ENCODE measurements at places on chromosomes 1 and 21.

- no peak for DNase-seq
Observed at GRCh38 chr1:159561497-159561896, 25.7 kb upstream of the OR10J5 start.

- DNase-seq: no peak
Observed at GRCh38 chr1:225666495-225666894, 13.6 kb upstream of the ENAH start.

- no peak for DNase-seq
Observed at GRCh38 chr1:229204921-229205777, 65.8 kb upstream of the RAB4A start.

DNA sequence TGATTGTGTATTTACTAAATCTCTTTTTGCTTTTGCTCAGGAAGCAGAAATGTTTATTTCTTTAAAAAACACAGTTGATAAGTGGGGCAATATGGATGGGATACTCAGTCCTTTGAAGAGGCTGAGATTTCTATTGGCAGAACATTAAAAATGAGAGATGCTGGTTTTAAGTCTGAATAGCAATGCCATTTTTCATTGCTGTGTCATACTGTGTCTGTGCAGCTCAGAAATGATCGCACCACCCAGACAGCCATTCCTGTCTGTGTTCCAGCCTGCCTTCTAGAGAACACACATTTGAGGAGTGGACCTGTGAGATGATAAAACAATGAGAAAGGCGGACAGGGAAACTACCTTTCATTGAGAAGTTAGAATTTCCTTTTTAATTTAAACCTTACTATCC lies 231.2 kb upstream of the USP24 start:
- DNase-seq: no peak

- peak; percentile 27 for DNase-seq
Observed at GRCh38 chr1:47231301-47232186, 481 bp downstream of the TAL1 start.

- no peak for DNase-seq
Observed at GRCh38 chr21:36688324-36688723, 10.6 kb upstream of the SIM2 start.

DNA sequence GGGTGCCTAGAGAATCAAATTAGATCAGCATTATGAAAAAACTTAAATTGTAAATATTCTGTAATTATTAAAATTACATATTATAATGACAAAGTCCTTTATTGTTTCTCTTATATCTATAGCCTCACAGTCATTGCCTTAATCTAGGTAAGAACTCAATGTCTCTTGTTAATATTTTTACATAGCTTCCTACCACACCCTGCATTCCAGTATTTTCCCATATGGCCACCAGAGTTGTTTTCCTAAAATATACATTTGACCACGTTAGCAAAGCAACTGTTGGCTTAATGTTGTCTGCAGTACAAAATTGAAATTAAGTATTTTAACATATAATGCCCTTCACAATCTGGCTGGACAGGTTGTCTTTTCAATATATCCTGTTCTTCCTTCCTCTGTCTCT lies 230.3 kb downstream of the DNAH14 start:
- DNase-seq: no peak

- no peak for DNase-seq
Observed at GRCh38 chr1:209727785-209728184, 23.1 kb downstream of the HSD11B1 start.

- no peak for DNase-seq
Observed at GRCh38 chr1:172622541-172622940, 36.4 kb upstream of the FASLG start.

GRCh38 chr1:193658691-193659090 lies 472.3 kb upstream of the B3GALT2 start:
- no peak for DNase-seq

GRCh38 chr1:246081856-246082668 lies 425.0 kb downstream of the SMYD3 start:
- DNase-seq: no peak

DNA sequence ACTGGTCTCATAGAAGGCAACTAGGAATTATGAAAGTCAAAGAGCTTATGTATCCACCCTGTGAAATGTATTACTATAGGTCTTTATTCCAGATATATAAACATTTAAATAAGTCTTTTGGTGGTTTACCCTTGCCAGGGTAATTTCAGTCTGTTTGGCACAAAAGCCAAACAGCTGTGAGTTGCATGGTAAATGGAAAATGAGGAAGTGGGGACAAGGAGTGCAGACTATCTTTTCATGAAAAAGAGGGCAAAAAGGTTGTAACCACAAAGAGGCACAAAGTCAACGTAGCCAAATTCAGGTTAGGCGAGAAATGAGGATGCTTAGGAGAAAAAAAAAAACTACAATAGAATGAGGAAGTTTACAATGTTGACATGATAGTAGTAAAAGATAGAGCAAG lies 492.3 kb upstream of the PRMT6 start:
- DNase-seq: no peak

GRCh38 chr1:209038316-209038715 lies 545.2 kb upstream of the CAMK1G start:
- DNase-seq: peak; percentile 42

DNA sequence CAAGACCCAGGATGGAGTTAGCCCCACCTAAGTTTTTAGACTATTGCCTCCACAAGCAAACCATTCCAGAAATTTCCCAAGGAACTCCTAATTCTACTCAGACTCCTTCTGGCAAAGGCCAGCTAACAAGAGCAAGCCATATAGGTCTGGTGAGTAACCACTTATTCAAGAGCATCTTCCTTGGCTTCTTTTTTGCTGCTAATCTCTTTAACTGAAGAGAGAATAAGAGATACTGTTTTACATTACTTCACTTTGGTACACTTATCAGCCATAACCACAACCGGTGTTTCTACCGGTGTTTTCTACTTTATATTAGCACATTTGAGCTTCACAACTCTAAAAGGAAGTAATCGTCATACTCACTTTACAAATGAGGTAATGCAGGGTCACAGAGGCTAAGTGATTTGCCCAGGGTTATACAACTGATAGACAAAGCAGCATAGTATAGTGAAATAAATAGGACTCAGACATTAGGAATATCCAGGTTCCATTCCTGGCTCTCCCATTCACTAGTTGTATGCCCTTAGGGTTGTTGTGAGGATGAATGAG lies 1.7 kb upstream of the EPS15 start:
- DNase-seq: no peak

GRCh38 chr1:10744654-10745238 lies 51.7 kb downstream of the CASZ1 start:
- DNase-seq: no peak

- DNase-seq: no peak
Observed at GRCh38 chr21:36701756-36702621, 3.1 kb downstream of the SIM2 start.

DNA sequence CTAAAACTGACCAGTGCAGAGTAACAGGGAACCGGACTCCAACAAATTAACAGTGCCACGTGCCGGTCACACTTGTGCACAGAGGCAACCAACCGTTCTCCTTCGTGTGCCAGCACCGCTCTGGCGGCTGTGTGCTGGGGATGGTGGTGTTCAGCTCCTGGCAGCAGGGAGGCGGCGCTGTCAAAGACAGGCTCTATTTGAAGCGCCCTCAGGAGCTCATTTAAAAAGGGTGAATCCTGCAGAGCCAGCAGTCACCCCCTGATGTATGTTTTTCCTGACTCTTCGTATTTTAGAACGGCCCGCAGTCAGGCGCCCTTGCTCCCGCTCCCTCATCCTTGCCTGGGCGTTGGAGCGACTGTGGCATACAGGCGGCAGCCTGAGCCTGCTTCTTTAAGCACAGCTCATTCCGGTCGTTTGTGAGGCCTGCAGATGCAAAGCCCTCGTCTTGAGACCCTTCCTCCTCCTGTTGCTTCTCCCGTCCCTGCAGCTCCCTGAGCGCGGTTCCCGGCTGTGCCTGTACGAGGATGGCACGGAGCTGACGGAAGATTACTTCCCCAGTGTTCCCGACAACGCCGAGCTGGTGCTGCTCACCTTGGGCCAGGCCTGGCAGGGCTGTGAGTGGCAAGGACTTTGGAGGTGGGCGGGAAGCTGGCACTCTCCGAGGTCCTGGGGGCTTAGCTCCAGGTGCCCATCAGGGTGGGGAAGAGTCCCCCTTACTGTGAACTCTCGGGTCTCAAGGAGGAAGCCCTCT lies 1.1 kb downstream of the DFFB start:
- peak; percentile 42 for DNase-seq

DNA sequence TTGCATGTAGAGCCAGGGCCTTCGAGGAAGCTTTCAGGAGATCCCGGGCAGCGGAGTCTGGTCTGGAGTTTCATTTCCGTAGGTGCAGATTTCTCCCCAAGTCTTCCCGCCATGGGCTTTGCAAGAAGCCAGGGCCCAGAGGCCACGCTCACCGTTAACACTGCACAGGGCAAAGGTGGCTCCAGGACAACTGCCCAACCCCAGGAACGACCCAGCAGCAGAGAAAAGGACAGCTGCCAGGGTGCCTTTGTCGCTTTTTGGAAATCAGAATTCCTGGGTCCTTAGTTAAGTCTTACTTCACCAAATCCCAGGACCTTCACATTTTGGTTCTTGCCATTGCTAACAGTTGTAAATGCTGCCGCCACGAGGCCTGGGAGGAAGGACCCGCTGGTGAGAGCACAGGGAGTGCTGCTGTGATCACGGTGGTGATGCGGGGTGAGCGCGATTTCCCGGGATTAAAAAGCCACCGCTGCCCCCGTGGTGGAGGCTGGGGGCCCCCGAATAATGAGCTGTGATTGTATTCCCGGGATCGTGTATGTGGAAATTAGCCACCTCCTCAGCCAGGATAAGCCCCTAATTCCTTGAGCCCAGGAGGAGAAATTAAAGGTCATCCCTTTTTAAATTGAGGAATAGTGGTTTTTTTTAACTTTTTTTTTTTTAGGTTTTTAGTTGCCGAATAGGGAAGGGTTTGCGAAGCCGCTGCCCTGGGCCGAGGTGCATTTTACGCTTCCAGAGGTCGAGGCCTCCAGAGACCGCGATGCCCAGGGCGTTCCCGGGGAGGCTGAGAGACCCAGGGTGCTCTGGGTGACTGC lies 8.2 kb downstream of the SIM2 start:
- no peak for DNase-seq

- DNase-seq: peak; percentile 21
Observed at GRCh38 chr1:223423641-223424233, 30.5 kb downstream of the CCDC185 start.

- peak; percentile 14 for DNase-seq
Observed at GRCh38 chr1:205774198-205775014, 876 bp downstream of the RAB29 start.

DNA sequence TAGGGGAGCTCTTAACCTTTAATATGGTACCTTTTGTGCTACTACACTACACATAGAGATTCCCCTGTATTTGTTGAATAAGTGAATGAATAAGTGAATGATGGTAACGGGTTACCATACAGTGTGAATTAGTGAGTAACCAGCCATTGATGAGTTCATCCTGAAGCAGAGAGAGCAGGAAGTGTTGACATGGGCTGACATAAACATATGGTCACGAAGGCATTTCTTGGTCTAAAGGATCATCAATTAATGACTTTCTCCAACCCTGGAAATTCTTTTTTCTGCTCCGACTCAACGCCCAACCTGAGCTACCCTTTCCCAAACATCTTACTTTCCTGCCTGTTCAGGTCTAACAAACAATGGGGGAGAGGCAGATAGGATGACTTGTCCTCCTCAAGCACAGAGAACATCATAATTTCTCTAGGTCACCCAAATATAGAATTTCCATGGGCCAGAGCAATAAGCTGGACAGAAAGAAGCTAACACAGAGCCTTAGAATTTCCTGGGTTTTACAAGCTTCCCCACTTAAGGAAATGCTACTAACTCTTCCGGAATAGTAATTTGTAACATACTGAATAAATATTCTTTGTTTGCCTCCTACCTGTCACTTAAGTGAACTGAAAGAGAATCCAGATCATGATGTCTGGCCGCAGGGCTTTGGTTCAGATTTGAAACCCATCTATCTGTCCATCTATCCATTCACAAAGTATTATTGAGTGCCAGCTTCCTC lies 114.7 kb upstream of the NGF start:
- no peak for DNase-seq

GRCh38 chr1:116448785-116449385 lies 75.8 kb downstream of the ATP1A1 start:
- DNase-seq: peak; percentile 44

DNA sequence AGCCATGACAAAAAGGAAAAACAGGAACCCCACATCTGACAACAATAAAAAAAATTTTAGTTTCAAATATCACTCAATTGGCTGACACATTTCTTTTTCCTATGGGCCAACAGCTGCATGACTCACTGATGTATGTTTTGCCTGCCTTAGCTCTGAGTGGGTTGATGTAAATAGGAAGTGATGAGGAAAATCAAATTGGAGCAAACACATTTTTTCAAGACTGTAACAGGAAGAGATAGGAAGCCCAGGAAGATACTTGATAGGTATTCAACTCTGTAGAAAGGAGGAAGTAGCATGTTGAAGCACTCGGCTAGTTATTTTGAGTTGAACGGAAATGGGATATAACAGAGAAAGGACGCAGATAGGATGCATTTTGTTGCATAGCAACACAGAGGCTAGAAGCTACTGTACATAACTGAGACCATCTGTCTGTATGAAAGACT lies 168.0 kb upstream of the NR5A2 start:
- peak; percentile 67 for DNase-seq

- peak; percentile 79 for DNase-seq
Observed at GRCh38 chr1:234495231-234495990, 16.4 kb upstream of the TARBP1 start.

- peak; percentile 79 for DNase-seq
Observed at GRCh38 chr21:15065392-15066122, 757 bp upstream of the NRIP1 start.

- no peak for DNase-seq
Observed at GRCh38 chr1:62589321-62589720, 8.0 kb upstream of the ANGPTL3 start.

DNA sequence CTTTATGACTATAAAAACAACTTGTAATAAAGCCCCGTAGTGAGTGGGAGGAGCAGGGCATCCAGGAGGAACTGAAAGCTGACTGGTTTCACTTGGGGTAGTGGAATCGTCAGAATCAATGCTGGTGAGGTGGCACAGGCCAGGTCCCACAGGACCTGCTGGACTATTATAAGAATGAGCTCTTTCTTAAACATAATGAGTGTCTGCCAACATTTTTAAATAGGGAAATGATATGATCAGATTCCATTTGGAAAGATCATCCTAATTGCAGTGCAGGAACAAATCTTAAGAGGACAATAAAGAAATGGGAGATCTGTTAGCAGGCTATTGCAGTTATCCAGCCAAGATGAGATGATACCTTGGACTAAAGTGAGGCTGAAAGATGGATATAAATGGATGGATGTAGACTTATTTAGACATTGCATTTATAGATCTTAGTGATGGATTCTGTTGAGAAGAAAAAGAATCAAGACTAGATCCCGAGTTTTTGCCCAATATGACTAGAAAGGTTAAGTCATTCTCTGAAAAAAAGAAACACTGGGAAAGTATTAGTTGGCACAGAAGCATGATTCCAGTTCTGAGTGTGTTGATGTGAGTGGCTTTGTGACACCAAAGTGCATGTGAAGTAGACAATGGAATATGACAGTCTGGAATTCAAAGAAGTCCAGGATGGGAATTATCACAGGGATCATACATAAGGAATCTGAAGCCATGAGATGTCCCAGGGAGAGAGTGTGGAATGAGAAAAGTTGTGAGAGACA lies 153.3 kb upstream of the SGIP1 start:
- peak; percentile 11 for DNase-seq

- no peak for DNase-seq
Observed at GRCh38 chr21:31922881-31923280, 50.1 kb downstream of the HUNK start.

Measured in mammary epithelial cell (primary cell).